ENCODE measurements at places on chromosomes 12 and 14.
A peak's percentile ranks its signal among the peaks of the same experiment; 100 is the strongest.

- peak; percentile 1 for DNase-seq
These were observed 499 bp downstream of the TOGARAM1 start for GRCh38 chr14:44962334-44963043.

DNA sequence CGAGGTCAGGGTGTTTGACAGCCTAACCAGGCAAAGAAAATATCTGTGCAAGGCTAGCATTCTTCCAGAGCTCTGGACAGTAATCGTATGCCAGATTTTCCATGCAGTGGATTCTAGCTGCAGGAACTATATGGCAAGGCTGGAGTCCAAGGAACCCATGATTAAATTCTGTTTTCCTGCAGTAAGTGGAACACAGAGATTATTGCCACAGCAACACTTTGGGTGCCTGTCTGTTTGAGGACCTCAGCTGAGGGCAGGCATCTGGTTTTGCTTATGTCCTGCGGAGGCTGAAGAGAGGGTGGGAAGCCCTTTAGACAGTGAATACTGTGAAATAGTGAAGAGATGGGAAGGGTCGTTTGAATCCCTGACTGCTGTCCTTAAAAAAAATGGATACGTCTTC is 104.4 kb downstream of the DAD1 start:
- DNase-seq = no peak

- DNase-seq = no peak
These were observed 365.4 kb downstream of the AEBP2 start for GRCh38 chr12:19804737-19805136.

- DNase-seq = peak; percentile 67
These were observed 57.5 kb downstream of the PLEKHA5 start for GRCh38 chr12:19186722-19187661.

DNA sequence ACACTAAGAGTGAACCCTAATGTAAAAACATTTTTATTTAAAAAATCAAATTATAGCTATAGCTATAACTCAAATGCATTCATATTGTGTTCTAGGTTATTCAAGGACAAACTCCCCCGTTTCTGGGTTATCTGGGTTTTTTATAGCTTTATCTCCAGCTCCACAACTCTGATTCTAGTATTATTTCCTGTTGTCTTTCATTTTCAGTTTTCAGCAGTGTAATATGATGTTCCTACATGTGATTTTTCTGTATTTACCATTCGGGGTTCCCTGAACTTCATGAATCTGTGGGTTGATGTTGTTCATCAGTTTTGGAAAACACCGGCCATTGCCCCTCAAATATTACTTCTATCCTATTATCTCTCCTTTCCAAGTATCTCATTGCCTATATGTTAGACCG is 221.9 kb upstream of the FOXN3 start:
- no peak for DNase-seq

- no peak for DNase-seq
These were observed 7.9 kb upstream of the PAPOLA start for GRCh38 chr14:96494331-96494730.

GRCh38 chr14:67517083-67517482 is 16.0 kb upstream of the PLEKHH1 start:
- DNase-seq = no peak

DNA sequence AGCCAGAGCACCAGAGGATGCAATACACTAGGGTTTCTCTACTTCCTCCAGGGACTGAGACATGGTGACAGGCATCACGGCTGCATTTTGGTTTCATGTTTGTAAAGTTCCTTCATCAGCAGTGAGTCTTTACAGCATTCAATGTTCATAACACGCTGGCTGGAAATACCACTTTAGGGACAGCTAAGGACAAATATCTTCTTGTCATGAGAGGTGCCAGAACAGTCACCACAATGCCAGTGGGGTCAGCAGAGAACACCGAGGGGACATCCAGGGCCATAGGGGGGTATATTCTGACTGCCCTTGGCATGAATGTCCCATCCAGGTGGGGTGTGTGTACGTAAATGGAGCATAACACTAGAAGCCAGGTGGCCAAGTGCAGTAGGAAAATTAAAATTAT is 72.3 kb downstream of the CCDC60 start:
- no peak for DNase-seq

DNA sequence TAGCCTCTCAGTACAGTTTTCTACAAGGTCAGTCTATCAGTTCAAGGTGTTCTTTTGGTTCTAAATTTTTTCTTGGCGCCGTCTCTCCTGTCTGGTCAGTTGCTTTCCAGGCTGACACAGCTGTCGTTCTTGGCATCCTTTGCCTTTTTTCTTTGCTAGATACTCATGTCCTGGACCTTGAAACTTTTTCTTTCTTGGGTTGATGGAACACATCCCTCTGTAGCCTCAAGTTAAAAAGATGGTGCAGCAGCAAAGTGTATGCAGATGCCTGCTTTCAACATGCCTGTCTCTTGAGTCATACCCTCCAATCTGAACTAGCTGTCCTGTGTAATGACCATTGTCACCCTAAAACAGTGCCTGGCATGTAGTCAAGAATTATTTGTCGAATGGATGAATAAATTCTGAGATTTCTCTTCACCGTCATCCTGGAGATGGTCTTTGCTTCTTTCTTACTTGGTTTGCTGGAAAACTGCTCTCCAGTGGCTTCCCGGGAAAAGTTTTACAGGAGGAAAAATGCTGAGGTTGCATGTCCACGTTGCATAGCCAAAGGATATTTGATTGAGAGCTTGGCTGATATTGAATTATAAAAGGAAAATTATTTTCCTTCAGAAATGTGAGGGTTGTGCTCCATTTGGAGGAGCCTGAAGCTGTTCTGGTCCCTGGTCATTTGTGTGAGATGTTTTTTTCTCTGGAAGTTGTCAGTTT is 4.6 kb downstream of the NYNRIN start:
- peak; percentile 32 for DNase-seq

- DNase-seq = no peak
These were observed 154.9 kb downstream of the PELI2 start for GRCh38 chr14:56273155-56273554.

DNA sequence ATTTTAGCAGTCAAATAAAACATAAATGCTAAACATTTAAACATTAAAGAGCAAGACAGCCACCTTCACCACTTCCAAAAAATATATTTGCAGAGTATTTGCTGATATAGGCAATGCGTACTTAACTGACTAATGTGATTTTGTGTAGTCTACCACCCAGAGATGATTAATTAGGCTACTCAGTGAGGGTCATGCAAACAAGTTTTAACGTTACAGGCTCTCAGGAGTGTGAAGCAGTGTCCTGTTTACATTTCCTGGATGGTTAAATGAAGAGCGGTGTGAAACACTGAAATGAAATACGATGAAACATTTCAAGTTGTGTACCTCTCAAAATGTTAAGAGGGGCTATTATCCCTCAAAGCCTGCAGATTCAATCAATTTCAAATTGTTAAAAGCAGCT is 165.8 kb upstream of the LRIG3 start:
- DNase-seq = no peak

- DNase-seq = no peak
These were observed 4.1 kb downstream of the CIPC start for GRCh38 chr14:77102154-77102553.
